ENCODE measurements at places on chromosomes 5 and 9.

DNA sequence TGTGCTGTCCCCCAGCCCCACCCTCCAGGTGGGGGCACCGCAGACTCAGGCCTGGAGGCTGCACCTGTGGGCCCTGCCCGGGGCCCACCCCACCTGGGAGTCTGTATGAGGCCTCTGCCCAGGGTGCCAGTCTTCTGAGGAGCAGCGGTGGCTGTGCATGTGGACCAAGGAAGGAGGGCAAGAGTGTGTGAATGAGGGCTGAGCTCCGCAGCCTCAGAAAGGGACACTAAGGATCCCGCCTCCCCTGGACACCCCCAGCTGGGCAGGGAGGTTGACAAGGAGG lies 19.1 kb downstream of the FGD3 start:
- no peak for DNase-seq

GRCh38 chr9:96686638-96687335 lies 31.7 kb upstream of the PRXL2C start:
- peak; percentile 64 for DNase-seq

DNA sequence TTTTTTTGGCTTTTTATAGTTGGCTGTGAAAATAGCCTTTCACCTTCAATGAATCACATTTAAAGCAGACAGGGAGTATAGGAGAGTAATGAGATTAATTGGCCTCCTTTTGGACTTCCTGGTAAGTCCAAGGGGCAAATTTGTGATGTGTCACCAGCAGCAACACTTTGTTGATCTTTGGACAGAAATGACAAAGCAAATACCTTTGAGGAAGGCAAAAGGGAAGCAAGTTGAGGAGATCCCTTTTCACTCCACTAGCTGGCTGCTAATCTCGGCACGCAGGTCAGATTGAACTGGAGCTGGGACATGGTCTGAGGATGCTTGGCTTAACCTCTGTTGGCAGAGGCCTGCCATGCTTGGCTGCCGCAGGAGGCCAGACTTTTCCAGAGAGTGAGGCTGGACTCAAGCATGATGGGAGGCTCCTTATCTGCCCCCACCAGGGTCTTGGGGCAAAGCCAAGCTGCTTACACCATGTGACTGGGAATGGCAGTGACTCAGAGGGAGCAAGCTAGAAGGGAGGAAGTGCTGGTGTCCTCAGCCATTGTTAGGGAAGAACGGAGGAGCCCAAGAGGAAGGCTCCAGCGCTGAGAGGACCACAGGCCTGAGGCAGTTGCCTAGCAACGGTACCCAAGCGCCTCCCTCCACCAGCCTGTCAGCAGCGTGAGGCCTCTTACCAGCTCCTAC lies 174.5 kb upstream of the MAP1B start:
- DNase-seq, result no peak

DNA sequence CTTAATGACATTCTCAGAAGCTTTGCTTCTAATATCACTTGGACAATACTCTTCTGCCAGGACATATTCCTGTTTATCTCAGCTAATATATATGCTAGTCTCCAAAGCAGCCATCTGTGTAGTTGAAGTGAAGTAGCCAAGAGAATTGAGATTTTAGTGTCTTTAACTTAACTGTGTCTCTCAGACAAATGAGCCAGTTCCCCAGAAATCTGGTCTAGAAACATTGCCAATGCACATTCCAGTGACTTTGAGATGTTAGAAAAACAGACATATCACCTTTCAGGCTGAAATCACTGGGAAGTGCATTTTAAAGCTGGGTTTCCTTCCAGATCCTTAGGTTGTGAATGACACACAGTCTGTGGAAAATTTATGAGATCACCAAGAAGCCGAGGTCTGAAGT lies 114.6 kb downstream of the MTX3 start:
- DNase-seq, result no peak

GRCh38 chr5:156137071-156137869 lies 189.7 kb upstream of the SGCD start:
- DNase-seq, result no peak

DNA sequence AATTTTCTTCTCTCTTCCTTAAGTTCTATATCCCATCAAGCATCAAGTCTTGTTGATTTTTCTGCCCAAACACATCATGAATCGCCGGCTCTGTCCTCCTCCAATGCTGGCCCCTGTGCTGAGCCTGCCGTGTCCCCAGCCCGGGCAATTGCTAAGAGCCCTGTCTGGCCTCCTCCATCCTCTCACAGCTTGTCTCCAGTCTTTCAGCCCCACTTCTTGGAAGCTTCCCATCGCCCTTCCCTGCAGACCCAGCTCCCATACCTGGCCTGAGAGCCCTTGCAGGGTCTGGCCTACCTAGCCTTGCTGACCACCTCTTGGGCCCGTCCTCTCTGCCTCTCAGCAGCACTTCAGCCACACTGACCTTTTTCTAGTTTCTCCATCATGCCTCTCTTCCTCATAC lies 61.9 kb downstream of the COL15A1 start:
- DNase-seq, result no peak

DNA sequence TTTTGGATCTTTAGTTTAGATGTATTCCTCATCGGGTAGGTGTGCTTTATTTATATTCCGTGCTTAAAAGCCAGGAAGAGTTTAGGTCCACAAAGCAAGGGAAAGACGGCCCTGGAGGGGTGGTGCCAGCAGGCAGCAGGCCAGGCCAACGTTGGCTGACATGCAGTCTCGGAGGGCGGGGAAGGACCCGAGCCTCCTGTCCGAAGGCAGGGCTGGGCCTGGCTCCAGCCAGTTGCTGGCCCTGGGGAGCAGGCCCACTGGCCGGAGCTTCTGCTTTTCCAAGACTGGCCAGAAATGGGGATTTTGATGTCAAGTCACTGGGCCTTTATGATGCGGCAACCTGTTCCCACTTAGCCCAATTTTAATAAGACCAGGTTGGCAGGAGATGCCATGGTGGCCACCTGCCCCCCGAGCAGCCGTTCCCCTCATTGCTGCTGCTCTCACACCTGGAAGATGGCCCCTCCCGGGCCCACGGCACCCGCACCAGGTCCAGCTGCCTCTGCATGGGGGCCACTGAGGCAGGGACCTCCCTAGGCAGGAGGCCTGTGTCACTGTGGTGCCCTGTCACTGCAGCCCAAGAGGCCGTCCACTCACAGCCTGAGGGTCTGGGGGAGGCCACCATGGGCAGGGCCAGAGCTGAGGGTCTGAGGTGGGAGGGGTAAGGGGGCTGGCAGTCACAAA lies 23.2 kb downstream of the LPCAT1 start:
- DNase-seq, result no peak

Measured in T-helper 9 cell (primary cell).